H4 (cell line): ENCODE measurements at places on chromosomes 4 and X.
A peak's percentile ranks its signal among the peaks of the same experiment; 100 is the strongest.

GRCh38 chrX:65985922-65986588, 53.8 kb downstream of the VSIG4 start:
- DNase-seq: peak; percentile 48

DNA sequence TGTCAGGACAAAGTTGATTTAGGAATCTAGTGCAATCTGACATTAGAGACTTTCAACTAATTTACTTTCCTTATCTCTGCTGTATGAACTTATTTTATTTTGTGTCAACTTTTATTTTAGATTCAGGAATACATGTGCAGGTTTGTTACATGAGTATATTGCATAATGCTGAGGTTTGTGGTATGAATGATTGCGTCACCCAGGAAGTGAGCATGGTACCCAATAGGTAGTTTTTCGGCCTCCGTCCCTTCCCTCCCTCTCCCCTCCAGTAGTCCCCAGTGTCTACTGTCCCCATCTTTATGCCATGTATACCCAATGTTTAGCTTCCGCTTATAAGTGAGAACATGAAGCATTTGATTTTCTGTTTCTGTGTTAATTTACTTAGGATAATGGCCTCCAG, 68.7 kb upstream of the TEX13D start:
- DNase-seq: peak; percentile 11

- DNase-seq: no peak
These were observed 793 bp downstream of the GRIA3 start for GRCh38 chrX:123184866-123185276.

DNA sequence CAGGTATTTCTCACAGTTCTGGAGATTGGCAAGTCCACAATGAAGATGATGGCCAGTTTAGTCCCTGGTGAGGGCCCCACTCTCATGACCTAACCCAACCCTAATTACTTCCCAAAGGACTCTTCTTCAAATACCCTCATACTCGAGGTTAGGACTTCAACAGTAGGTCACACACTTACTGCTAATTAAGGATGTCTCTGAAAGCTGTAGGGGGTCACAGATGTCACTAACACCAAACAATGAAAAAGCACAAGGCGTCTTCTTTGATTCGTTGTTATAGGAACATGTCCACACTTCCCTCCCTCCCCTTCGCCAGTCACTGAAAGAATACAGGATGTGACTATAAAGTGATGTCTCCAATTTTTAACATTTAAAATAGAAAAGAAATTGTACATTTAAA, 309.7 kb downstream of the PACRGL start:
- DNase-seq: no peak

DNA sequence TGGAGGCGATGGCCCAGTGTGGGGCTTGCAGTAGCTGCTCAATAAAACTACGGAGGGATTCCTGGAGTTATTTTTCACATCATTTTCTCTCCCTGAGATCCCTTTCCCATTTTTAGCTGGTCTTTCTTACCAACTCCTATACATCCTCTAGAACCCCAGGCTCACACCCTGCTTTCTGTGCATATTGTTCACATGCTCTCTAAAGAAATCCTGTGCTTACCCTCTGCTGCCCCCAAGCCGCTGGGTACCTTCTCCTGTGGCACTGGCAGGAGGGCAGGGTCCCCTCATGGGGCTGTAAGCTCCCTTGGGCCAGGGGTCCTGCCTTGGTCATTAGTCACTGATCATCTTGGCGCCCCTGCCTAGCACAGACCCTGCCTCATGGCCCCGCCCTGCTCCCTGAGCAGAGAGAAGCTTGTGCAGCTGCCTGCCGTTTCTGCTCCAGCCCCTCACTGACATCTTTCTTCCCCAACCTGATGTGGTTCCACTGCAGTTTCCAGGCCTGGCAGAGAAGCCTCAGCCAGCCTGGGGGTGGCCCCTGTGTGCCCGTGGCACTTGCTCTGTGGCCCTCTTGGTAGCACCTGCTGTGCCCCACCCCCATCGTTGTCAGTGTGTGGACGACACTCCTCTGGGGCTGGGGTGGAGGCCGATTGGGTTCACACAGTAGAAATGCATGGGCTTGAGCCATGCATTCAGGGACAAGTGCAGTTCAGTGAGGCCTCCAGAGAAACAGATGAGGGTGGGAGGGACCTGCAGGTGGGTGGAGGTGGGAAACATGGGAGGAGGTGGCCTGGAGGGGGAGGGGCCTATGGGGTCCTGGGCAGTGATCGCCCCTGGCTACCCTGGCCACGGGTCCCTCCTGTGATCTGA, 69.5 kb downstream of the WFS1 start:
- DNase-seq: no peak

DNA sequence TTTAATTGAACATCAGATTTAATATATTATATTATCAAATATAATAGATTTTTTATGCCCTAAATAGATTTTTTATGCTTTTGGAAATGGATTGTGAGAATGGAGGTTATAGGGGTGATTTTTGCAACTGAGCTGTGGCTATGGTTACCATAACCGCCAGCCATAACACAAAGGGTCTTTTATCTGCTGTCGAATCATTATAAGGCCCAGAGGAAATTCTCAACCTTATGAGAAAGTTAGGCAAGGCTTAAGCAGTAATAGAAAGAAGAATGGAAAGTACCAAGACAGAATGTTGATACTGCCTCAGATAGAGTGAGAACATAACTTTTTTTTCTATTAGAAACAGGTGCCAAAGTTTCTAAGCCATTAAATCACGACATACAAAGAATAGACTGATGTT, 26.3 kb upstream of the CXCL6 start:
- DNase-seq: no peak

DNA sequence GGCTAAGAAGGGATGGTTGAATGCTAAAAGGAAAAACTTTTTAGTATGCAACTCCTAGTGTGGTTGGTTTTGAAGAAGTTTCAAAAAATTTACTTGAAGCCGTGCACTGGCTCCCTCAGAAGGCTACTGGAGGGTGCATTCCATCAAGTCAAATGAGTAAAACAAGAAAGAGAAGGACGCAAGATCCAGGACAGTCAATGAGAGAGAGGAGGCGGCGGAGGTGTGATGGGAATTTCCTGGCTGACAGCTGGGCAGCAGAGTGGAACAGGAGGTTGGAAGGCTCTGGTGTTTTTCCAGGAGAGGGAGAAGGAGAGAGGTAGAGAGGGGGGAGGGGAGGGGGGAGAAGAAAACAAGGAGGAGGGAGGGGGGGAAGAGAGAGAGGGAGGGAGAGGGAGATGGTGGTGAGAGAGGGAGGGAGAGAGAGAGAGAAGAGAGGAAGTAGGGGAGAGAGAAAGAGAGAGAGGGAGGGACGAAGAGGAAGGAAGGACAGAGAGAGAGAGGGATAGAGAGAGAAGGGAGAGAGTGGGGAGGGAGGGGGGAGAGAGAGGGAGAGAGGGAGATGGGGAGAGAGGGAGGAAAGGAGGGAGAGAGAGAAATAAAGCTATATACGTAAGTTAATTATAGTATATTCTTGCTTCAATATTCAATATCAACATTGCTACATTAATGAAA, 126.4 kb downstream of the SH3KBP1 start:
- DNase-seq: no peak

- no peak for DNase-seq
These were observed 22.7 kb downstream of the NUDT6 start for GRCh38 chr4:122899682-122900081.

DNA sequence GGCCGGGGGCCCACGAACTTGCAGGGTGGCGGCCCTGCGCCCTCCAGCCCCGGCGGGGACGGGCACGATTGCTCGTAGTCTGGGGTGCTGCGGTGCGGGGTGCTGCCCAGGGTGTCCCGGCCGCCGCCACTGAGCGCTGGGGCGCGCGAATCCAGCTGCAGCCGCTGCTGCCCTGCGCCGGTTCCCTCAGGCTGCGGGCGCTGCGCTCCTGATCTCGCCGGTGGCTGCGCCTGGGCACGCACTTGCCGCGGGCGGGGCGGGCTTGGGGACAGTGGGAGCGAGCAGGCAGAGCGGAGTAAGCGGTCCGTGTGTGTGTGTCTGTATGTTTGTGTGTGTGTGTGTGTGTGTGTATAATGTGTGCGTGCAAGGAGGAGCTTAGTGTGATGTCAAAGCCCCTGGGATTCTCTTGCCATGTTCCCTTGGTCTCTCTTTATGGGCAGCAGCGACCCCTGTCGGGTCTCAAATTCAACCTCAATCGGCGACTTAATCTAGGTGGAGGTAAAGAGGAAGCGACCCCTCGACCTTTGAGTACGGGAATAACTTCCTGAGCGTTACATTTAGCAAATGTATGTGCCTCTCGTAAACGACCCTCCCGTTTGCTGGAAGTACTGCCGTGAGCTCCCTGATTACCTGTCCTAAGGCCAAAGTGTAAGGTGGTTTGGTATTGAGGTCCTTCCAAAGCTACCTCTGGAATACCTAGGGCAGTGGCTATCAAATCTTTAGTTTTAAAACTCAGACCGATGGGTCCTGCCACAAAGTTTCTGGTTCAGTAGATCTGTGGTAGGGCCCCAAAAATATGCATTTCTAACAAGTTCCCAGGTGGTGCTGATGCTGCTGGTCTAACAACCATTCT, at the start of gene RNF150:
RNF150 (minus strand) TSS at position 324 of the 853 bp plus-strand sequence.
- peak; percentile 86 for DNase-seq
